Right lobe of liver (tissue), 6 donors: ENCODE measurements at places on chromosomes 6 and 20.

DNA sequence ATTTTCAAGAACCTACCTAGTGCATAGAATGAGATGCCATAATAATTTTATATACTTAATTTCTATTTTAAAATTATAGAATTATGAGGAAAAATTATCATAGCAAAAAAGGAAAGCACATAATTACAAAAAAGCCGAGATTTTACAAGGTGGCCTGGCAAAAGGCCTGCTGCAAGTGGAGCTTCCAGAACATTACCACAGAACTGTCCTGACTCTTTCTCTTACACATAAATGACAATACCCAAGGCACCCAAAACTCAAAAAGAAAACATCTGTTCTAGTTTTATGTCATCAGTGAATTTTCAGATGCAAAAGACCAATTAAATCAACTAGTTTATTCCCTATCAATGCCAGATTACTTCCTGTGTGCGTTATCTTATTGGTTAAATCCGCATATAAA lies 74.2 kb downstream of the FILIP1 start:
- no peak for DNase-seq

DNA sequence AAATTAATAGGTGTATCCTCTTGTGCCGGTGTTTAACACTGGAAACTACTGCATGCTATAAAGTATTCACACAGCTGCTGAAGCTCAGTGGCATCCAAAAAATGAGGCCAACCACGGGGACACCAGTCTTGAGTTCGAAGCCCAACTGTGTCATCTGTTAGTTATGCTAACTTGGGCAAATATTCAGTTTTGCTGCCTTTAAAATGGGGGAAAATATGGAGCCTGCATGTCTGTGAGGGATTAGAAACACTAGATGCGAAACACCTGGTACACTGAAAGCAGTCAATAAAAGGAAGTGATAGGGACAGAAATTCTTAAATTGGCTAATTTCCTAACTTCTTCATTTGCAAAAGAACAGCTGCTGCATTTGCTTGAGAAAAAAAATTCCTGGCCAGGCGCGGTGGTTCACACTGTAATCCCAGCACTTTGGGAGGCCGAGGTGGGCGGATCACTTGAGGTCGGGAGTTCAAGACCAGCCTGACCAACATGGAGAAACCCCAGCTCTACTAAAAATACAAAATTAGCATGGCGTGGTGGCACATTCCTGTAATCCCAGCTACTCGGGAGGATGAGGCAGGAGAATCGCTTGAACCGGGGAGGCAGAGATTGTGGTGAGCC lies 36.6 kb upstream of the MLIP start:
- DNase-seq: no peak

GRCh38 chr6:163962627-163963117 lies 548.2 kb downstream of the QKI start:
- DNase-seq: no peak

- DNase-seq: no peak
Measured at GRCh38 chr20:4828830-4829513, 107.3 kb downstream of the PRND start.

DNA sequence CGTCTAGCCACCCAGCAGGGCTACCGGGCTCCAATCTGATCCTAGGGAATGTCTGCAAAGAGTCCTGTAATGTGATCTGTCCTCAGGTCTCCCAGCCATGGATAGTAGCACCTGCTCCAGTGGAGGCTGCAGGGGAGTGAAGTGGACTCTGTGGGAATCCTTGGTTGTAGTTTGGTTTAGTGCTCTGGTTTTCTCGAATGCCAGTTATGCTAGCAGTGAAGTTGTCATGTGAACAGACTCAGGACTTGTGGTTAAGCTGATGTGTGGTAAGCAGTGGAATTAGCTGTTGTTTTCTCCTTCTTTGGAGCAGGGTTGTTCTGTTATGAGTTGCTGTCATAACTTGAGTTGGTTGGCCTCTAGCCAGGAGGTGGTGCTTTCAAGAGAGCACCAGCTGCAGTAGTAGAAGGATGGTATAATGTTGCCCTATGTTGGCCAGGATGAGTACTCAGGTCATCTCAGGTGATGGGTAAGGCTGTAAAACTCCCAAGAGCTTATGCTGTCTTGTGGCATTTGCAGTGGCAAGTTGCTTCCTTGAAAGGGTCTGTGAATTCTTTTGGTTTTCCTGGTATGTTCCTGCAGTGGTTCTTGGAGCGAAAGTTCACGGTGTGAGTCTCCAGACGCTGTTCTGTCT lies 390.2 kb downstream of the UTRN start:
- DNase-seq: no peak

- no peak for DNase-seq
Measured at GRCh38 chr6:120254651-120255050, 905.1 kb upstream of the MAN1A1 start.

- no peak for DNase-seq
Measured at GRCh38 chr20:36941401-36941835, 10.1 kb downstream of the SAMHD1 start.

- no peak for DNase-seq
Measured at GRCh38 chr6:80094017-80094416, 12.5 kb upstream of the BCKDHB start.

GRCh38 chr6:151627689-151628444 lies 134.1 kb downstream of the CCDC170 start:
- DNase-seq: no peak

DNA sequence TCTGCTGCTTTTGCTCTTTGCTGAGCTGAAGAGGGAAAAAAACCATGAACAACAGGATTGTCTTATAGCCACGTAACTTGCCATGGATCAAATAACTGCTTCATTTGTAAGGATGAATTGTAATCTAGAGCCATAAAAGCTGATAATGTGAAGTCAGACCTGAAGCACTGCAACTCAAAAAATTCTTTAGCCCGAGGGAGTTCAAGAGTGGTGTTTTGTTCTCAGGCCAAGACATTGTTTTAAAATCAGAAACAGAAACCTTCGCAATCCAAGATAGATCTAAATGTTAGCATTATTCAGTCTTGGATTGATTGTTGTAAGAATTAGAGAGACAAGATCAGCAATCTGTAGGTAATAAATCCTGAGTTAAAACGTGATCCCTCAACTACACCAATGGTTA lies at the start of gene TRAPPC3L:
Gene TRAPPC3L (minus strand): TSS at position 34 of the 400 bp plus-strand sequence. CDS start 170 bp downstream, outside the sequence.
- DNase-seq: no peak

DNA sequence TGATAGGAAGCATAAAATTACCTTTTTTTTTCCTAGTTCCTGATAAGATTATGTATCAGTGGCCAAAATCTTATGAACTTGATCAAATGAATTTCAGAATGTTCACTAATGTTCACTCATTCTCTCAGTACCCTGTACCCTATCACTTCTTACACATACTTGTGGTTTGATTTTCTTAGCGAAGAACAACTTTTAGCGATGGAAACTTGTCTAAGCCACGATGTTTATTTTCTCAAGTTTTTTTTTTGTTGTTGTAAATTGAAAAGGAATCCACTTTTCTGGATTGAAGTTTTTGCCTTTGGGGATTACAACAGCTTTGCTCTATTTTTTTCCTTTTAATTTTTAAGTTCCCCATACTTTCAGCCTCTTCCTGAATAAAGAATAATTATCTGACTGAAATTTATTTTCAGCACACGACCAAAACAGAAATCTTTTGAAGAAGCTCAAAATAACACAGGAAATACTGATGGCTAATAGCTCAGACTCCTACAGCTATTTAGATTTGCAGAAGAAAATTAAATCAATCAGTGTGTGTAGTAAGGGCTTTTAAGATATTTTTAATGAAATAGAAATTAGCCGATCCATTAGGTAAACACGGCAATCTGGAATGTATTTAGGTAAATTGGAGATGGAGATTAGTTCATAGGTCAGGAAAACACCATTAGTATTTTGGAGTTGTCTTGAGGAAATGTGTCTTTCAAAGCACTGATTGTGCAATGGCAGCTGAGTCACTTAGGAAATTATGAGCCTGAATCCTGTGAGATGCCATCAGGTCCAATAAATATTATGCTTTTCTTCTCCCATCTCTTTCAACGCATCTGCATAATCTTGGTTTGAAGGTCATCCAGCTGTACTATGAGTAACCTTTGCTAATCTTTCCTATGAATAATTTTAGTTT lies 217.5 kb downstream of the GJA1 start:
- no peak for DNase-seq

- no peak for DNase-seq
Measured at GRCh38 chr6:45320349-45320748, 7.8 kb upstream of the RUNX2 start.

DNA sequence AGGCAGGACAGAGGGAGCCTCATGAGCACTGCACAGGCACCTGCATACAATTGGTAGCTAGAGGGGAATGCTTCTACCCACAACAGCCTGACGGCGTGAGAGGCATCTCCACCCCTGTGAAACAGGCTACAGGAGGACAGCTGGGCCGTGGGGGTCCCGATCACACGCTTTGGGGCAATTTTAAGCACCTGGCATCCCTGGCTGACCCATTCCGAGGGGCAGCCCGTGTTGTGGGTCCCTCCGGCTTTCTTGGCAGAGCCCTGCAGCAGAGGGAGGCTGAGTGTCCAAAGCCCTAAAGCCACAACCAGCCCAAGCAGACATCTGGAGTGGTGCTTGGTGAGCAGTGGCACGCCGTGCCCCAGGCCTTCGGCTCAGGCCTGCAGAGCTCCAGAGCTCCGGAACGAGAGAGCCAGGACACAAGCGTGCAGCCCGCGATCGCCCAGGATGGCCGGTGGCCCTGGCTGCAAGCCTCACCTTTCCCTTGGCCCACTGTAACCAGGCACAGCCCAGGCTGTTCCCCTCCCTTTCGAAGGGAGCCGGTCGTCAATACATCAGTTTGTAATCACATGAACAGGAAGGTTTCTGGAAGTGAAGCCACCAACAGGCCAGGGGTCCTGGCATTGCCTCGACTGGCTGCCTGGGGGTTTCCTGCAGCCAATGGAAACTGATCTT lies 81.4 kb downstream of the DLL1 start:
- DNase-seq: peak; percentile 37

GRCh38 chr6:151475653-151476523 lies 17.9 kb upstream of the CCDC170 start:
- DNase-seq: no peak

DNA sequence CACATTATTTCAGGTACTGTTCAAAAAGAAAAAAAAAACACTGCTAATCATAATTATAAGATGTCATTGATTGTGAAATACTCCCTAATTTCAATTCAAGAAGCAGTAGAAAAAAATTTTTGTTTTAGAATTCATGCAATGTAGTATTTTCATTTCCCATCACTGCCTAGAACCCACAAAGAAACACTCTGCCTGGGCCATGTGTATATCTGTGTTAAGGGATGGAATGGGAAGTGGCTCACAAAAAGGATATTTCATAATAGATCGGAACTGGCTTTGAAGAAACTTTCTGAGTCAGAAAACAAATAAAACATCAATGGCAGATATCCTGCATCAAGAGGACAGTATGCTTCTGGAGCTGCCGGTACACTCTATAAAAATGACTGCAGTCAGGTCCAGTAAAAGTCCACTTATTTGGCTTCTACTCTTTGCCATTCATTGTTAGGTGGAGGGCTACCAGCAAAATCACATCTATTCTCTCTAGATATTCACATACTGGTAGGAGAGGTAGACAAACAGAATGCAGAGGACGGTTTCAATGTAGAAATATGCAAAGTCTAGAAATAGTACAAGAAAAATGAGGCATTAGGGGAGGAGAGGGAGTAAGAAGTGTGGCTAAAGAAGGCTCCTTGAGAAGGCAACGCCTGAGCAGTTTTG lies 135.0 kb upstream of the TNFAIP3 start:
- no peak for DNase-seq

DNA sequence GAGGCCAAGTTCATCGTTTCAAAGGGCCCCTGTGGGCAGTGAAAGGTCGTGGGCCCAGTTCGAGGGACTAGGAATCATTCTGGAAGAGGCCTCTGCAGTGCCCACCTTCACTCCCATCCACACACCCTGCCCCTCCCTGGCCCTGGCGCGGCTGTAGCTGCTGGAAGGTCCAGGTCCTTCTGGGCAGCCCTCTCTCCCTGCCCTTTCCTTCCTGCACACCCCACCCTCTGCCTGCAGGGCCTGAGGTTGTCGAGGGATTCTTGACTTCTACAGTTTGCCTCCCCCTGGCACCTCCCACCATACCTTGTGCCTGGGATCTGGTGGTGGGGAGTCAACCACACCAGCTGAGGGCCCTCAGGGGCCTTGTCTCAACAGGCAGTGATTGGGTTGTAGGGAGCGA lies 4.5 kb upstream of the MYT1 start:
- DNase-seq: no peak

- DNase-seq: no peak
Measured at GRCh38 chr6:91926361-91926760, 1339.5 kb upstream of the MAP3K7 start.

DNA sequence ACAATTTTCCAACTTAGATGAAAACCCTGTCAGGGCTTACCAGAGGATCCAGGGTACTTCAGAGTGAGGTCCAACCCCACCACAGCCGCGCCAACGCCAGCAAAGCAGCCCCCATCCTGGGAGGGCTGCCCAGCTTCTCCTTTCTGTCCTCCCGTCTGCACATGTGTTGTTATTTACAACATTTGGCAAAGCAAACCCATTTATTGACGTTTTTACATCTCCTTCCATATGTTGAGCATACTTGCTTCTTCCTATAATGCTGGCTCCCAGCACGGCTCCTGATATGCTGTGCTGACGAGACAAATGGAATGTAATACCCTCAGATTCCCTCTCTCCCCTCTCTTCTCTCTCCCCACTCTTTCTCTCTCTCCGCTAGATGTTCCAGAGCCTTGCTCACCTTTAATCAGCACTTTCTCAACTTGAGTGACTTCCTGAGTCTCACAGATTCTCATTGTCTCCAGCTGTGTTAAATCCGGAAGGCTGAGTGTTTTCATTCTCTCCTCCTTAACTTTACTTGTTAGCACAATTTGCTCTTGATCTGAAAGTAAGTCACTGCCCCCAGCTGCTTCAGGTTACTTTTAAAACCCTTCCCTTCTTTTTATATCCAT lies 22.7 kb downstream of the RCAN2 start:
- DNase-seq: no peak

DNA sequence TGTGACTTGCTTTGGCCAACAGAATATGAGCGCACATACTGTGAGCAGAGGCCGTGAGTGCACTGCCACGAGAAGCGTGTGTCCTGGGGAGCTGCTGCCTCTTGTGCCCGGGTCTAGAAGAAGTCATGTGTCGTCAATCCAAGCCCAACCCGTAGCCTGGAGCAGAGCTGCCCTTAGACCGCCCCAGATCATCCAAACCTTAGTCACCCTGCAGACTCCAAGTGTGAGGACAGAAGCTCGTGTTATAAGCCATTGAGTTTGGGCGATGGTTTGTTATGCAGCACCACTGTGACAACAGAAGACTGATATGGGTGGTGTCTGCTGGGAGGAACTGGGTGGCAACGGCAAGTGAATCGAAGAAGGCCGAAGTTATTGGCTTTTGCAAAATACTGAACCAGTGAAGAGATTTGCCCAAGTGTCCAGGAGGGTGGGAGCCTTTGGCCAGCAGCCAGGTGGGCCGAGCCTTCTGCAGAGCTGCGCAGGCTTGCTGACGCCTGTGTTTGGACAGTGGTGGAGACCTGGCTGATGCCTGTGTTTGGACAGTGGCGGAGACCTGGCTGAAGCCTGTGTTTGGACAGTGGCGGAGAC lies 101.3 kb upstream of the SULF2 start:
- no peak for DNase-seq

GRCh38 chr20:45781391-45781931 lies 10.2 kb downstream of the WFDC3 start:
- DNase-seq: no peak

DNA sequence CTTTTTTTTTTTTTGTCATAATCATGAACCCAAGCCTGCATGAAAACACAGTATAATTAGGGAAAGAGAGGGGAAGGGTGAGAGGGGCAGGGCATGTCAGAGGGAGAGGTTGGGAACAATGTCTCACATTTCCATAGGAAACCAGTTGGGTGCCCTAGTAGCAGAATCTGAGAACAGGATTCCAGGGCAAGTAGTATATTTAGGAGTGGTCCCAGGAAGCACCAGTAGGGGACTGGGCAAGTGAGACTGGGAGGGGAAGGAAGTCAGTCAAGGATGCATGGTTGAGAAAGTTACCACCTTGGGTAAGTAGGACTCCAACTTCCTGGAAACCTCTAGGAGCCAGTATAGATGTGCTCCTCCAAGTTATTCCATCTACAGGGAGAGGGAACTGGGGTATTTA lies 88.6 kb upstream of the MAFB start:
- DNase-seq: no peak
